ENCODE measurements at places on chromosomes 4 and X.
A peak's percentile ranks its signal among the peaks of the same experiment; 100 is the strongest.

DNA sequence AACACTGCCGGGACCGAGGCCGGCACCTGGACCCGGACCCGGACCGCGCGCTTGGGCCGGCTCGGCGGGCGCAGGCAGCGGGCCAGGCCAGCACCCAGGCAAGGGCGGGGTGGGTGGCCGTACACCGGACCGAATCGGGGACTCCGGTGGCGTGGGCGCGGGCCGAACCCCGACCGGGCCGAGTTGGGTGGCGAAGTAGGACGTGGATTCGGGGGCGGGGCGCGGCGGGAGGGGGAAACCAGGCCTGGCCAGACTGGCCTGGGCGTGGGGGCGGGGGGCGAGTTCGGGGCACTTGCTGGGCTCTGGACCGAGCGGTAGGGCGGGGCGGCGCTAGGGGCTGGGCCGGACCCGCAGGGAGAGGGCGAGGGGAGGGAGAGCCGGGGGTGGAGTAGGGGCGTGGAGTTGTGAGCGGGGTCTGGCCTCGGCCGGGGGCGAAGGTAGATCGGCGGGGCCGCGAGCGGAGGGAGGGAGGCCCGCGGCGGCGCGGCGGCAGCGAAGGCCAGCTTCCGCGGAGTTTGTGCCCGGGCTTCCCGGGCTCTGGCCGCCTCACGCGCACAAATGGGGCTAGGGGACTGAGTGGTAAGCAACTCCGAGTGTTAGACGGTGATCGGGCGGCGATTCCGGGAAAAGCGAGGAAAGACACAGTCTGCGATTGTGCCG is 1.8 kb upstream of the BCORL1 start:
- no peak for DNase-seq

GRCh38 chr4:113699772-113700171 is 61.8 kb downstream of the CAMK2D start:
- DNase-seq, result no peak

DNA sequence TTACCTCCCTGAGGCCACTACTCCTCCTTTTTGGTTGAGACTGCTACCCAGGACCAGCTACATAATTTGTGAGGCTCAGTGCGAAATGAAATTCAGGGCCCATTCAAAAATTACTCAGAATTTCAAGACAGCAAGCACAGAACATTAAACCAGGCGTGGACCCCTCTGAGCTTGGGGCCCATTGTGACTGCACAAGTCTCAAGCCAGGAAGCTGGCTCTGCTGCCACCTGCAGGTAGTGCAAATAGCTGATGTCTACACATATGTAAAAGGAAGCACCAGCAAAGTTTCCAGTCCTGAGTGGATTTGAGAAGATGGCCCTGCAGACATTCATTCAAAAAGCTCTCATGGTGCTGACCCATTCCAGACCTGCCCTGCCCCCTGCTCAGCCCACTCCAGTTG is 213.4 kb upstream of the LNX1 start:
- peak; percentile 64 for DNase-seq

DNA sequence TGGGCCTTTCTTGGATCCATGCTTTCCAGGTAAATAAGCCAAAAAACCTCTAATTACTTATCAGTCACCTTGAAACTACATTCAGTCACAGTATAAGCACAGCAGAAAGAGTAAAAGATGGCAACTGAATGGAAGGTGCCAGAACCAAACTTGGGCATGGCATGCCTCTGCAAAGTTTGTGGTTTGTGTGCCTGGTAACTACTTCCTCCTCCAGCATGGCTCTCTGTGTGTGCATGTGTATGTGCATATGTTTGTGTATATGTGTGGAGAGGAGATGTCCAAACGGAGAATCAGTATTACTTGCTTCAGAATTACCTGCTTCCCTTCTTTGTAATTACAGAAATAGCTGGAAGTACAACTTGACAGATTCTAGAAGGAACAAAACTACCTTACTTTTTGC is 67.5 kb downstream of the AGTR2 start:
- DNase-seq, result no peak

DNA sequence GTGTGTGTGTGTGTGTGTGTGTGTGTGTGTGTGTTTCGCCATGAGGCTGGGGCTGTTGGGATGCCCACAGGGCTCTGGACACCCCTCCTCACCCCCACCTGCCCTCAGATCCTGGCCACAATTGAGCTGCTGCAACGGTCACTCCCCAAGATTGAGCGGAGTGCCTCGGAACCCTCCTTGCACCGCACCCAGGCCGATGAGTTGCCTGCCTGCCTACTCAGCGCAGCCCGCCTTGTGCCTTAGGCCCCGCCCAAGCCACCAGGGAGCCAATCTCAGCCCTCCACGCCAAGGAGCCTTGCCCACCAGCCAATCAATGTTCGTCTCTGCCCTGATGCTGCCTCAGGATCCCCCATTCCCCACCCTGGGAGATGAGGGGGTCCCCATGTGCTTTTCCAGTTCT is 10.2 kb downstream of the ARAF start:
- no peak for DNase-seq

DNA sequence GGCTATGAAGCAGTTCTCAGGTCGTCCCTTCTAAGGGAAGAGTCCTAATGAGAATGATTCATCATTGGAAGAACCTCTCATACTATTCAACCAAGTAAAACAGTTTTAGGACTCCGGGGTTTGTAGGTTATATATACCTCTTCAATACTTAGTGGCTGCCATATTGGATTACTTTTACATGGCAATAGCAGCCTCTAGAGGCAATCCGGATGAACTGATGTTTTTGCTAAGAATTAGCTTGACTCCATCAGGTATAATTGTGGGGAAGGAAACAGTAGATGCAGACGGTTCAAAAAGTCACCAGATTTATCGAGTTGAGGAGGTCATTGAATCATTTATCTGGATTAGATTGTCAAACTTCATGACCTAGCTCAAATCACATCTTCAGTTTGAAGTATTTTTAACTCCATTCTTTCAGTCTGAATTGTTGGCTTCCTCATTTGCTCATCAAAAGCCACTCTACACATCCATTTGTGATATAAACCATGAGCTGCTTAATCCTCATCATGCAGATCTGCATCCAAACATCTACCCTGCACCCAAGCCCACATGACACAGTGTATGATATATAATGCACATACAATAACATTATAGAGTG is 28.4 kb downstream of the GUCY1B1 start:
- DNase-seq, result peak; percentile 81
